ENCODE measurements at places on chromosomes 16 and 17.
A peak's percentile ranks its signal among the peaks of the same experiment; 100 is the strongest.

DNA sequence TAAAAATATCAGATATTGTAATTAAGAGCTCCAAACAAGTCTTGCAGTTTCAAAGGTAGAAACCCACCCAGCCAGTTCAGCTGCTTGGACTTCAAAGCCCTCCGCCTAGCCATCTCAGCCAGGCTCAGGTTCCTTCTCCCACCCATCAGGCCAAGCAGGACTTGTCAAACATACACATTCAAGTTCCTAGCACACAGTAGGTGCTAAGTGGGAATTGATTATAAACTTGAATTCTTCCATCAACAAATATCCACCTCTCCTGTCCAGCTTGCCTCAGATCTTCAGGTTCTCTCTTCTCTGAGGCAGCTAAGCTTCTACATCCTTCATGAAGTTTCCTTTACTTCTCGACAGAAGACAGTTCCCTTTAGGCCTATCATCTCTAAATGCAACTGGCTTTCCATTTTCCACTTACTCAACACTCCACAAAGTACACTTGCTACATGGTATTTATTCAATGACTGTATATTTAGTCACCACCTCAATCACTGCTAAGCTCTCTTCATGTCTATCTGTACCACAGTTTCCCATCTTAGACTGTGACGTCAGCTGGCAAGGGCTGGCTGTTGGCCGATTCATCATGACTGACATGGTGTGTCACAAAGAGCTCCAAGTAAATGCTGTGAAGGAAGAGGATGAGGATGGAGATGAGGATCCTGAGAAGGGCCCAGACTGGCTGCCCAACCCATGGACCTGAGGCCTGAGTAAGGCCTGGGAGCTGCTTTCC is 13.3 kb upstream of the COG7 start:
- DNase-seq: peak; percentile 17

- DNase-seq: no peak
These were observed 504.2 kb upstream of the SALL1 start for GRCh38 chr16:51655249-51655648.

DNA sequence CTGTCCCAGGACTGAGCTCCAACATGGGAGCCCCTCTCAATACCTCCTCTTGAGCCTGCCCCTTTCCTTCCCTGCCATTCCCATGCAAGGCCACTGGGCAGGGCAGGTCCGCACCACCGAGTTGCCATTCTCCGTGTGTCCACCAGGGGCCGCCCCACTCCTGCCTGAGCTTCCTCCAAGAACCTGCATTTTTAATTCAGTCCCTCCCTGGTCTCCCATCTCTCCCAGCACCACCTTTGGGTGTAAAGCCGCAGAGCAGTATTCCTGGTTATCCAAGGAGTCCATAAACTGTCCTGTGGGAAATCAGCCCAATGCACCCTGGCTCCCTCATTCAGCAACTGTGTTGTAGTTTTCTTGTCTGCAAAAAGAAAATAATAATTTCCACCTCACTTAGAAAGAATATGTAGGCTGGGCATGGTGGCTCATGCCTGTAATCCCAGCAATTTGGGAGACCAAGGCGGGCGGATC is 15.9 kb upstream of the ANKRD40CL start:
- peak; percentile 27 for DNase-seq

DNA sequence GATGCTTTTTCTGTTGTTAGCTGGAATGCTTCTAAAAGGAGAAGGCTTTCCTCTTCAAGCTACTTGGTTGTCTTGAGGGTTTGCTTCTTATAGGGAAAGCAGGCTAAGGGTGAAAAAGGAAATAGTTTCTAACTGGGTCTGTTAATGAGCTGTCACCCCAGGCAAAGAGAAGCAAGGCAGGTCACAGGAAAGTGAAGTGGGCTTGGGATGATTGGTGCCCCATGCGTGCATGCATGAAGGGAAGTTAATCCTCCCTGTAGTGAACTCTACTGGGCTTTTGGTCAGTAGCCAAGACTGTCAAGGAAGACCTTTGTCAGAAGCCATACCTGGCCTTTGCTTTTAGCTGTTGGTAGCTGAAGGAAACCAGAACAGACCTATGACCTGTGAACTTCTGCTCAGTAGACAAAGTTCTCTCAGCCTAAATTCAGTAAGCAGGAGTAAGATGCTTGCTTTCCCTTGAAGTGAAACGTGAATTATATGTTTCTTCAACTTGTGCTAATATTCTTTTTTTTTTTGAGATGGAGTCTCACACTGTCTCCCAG is 16.5 kb downstream of the TENT4B start:
- no peak for DNase-seq

DNA sequence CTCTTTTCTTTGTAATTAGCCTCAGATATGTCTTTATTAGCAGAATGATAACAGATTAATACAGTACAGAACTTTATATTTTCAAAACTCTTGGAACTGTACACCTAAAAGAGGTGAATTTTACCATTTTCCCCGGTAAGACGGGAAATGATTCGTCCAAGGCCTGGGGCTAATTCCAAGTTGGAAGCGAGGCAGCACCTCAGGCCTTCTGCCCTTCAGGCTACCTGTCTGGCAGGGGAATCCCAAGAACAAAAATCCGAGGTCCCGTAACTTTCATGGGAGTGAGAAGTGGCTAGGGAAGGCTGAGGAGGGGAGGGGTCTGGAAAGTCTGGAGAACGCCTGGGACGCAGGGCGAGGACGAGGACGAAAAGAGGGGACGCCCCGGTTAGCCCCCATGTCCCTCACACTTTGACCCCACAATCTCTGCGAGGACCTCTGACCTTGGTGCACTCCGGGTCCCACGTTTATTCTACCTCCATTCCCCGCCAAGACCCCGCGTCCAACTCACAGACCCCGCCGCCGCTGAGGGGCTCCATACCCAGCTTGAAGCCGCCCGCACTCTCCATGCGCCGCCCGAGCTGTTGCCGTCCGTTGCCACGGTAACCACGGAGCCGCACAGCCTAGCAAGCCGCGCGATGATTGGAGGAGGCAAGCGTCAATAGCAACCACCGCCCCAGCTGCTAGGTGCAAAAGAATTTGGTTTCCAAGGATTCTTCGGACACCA is at the start of gene HYDIN:
Gene HYDIN (minus strand): TSS at position 601 of the 724 bp plus-strand sequence. CDS start 43,827 bp downstream, outside the sequence.
- no peak for DNase-seq

DNA sequence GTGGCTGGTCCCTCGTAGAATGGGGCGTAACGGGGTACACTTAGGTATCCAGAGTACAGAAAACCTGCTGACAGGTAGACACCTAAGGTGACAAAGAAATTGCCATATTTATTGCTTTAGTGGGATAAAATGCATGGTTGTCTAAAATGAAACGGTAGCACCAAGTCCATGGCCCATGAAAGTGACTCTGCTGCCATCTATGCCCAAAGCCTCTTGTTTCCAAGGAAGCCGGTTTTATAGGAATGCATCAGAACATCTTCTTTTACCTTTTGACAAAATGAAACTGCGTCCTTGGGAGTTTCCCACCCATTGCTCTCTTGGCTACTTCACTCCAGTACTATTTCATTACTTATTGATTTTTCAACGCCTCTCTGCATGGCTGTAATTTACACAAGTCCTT is 151.3 kb upstream of the ZFHX3 start:
- no peak for DNase-seq

DNA sequence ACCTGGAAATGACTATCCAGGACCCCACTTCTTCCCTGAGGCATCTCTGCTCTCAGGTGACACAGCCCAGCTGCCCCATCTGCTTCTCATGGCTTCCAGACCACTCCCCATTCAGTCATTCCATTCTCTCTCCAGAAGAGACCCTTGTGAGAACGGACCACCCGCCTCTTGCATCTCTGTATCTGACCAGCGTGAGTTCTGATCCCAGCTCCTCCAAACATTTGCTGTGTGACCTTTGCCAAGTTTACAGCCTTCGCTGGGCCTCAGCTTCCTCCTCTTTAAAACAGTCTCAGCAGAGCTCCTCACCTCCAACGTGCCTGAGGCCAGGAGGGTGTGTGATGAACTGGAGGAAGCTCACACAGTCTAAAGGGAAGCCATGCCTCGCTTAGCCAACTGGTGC is 39.6 kb downstream of the C16orf82 start:
- DNase-seq: no peak

GRCh38 chr16:57613514-57613913 is 14.9 kb upstream of the ADGRG1 start:
- DNase-seq: no peak

GRCh38 chr16:79434771-79435170 is 165.8 kb downstream of the MAF start:
- no peak for DNase-seq

GRCh38 chr16:75401691-75402090 is 31.6 kb downstream of the CFDP1 start:
- DNase-seq: no peak
